ENCODE measurements at places on chromosomes 12 and 14. TPM values are rescaled to one million over a fixed set of nuclear protein-coding genes. Genes with fewer than 3 reads are reported as not detected.

DNA sequence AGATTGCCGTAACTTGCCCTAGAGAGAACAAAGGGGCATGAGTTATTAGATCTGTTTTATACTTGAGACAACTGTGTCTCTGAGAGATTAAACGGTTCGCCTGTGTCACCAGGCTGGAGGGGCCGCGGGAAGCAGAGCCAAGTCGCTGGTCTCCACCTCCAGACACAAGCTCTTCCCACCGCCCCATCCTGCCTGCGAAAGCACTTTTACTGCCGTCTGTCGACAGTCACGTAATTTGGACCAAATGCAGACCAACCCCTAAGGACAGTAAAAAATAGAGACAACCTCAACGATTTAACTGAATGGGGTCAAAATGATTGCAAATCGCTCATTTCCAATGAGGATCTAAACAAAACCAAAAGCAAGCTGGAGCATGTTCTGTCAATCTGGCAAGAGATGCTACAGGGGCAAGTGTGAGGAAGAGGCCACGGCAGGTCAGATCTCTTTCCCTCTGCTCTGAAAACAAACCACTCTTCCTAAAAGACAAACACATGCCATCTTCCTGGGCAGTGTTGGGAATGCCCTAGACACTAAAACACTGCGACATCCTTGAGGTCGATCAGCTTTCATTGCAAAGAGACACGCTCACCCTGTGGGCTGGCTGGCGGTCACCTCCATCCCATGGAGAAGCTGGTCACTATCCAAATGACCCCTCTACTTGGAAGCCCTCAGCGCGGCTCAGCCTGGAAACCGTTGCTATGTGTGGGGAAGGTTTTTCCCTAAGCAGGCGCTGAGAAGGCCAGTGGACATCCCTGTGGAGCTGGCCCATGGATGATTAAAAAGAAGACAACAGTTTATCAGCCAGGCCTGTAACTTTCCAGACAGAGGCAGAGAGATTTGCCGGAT, 17.1 kb downstream of the GSC start:
- DNase-seq = no peak

ALDH2 gene
- total RNA-seq = 107 TPM

GRCh38 chr14:22602862-22603261, 4.8 kb downstream of the ABHD4 start:
- DNase-seq = no peak

DNA sequence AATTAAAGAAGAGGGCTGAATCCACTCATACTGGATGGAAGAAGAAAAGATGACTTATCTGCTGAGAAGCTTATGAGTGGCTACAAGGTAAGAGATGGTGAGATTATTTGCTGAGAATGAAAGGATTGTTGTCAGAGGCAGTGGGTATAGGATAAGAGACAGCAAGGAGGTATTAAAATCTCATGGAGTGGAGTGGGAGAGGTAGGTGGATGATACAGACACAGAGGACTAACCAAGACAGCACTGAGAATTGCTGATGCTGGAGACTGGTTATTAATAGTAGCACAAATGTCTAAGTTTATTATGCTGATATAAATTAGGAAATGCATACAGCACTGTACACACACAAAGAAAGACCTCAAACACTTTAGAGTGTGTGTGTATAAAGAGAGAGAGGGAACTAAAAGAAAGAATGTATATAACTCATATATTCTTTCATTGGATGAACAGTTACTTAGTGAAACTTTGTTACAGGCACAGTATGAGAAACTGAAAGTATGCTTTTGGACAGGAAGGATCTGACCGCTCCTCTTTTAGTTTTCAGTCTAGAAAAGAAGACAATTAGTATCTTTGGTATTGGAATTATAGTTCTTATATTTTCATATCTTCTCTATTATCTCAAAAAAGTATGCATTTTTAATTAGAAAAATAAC, 543.1 kb downstream of the LRFN5 start:
- no peak for DNase-seq

RIN3 gene
- total RNA-seq = 0.22 TPM

GRCh38 chr14:94926176-94926575, 156.3 kb upstream of the GSC start:
- DNase-seq = no peak

GALNT8 gene
- total RNA-seq = 2.6 TPM

All from neural progenitor cell (in vitro differentiated cells).